ENCODE measurements at places on chromosomes 12 and 14.

- DNase-seq = no peak
Observed at GRCh38 chr14:58950555-58950954, 237.9 kb upstream of the DAAM1 start.

DNA sequence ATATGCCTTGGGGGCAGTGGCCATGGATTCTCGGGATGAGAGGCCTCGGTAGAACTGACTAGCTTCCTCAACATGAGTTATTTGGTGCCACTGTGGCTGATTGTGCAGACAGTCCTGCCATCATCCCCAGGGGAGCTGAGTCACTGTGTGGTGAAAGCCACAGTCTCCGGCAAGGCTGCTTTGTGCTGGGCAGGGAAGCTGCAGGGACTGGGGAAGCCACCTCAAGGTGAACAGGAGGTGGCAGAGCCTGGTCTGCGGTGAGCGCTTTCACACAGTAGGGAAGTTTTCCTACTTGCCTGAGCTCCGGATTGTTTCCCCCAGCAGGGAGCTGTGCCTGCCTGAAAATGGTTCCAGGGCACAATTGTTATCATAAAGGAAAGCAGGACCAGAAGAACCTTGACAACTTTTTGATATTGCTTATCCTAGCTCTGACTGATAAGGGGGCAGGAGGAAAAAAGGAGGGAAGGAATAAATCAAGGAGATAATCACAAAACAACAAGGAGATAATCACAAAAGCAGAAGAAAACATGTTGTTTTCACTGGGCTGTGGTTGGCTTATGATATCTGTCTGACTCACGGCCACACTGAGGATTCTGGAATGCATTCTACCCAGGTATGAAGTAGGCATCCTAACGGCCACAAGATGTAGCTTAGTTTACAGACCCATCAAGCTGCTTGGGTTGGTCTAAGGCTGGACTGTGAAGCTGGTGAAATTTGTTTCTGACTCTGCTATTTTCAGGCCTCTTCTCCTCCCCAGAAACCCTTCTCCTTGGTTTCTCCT, 32.2 kb upstream of the GNG2 start:
- no peak for DNase-seq

- no peak for DNase-seq
Observed at GRCh38 chr12:69608114-69608513, 2.6 kb downstream of the LRRC10 start.

GRCh38 chr12:118036672-118037411, 20.3 kb downstream of the RFC5 start:
- DNase-seq = no peak

DNA sequence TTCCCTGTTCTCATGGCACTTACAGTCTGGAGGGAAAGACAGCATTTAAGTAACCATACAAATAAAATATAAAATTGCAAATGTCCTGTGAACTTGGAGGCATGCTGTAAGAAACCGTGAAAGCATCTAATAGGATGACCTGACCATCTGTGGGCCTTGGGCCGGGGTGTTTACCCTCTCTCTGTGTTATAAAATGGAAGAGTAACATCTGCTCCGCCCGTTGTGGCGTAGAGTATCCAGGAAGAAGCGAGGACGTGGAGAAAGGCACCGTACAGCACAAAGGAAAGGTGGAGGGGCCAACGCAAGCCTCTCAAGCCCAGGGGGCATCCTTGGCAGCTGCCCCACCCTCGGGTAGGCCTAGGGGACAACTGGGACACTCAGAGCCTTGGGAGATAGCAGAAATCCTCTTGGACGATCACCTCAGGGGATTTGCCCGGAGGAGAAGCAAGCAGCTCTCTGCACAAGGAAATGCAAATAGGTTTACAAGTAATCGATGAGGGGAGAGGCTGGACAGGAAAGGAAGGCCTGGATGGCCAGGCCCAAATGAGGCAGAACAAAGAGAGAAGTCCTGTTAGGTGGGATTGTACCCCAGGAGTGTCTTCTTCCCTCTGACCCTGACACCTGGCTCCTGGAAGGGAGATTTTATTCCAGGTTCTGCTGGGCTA, 26.2 kb downstream of the VSX2 start:
- no peak for DNase-seq

DNA sequence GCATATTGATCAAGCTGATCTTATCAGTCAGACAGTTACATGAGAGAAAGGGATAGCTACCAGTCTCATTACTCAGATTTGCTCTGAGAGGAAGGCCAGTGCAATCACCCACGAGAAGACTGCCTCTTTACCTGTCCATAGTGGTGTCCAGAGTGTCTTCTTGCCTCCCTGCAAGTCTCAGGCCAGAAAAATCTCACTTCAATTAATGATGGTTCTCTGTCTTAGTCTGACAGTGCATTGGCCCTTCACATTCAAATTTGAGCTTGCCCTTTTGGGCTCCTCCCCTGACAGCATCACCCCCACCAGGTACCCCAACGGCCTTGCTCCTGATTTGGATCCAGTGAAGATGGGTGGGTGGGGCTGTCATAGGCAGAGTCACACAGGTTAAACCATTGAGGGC, at the start of gene AICDA:
AICDA (minus strand) TSS at position 231 of the 400 bp plus-strand sequence; CDS start at position 139, 92 bp downstream.
- DNase-seq = no peak

- no peak for DNase-seq
Observed at GRCh38 chr12:92810370-92810769, 107.6 kb downstream of the PLEKHG7 start.

- DNase-seq = no peak
Observed at GRCh38 chr12:98388126-98388525, 127.3 kb upstream of the TMPO start.

GRCh38 chr12:120121766-120122293, 5.3 kb upstream of the RAB35 start:
- no peak for DNase-seq

DNA sequence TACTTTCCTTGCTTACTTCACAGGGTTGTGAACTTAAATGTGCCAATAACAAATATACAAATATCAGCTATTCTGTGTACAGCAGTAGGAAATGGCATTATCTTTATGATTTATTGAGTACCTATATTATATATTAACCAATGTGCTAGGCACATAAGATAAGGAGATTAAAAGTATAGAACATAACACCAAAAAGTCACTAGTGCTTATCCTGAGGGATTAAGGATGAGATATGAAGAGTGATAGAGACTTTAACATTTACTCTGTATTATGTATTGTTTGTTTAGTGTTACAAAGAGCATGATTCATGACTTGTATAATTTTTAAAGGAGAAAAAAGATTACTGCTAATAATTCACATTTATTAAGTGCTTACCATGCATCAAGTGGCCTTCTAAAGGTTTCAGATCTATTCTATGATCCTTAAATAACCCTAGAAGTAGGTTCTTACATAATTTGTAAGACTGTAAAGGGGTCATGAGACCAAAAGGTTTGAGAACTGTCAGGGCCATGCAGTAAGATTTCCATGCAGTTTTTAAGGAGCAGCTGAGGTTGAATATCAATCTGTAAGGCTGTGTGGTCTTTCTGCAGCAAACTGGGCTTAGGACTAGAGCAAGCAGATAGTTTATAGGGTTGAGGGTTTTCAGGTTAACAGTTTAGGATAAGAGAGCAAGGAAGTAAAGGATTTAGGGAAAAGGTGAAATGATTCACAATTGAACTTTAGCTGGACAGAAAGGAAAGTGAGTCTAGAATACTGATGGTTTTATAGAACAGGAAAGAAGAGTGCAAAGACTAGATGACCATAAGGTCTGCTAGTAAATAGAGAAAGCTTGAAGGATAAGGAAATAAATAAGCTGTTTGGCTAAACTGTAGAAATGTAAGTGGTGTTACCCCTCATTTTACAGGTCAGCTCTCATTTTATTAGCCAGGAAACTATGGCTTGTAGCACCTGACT, 7.0 kb downstream of the PYROXD1 start:
- no peak for DNase-seq

- no peak for DNase-seq
Observed at GRCh38 chr14:32825058-32825457, 113.6 kb upstream of the NPAS3 start.

DNA sequence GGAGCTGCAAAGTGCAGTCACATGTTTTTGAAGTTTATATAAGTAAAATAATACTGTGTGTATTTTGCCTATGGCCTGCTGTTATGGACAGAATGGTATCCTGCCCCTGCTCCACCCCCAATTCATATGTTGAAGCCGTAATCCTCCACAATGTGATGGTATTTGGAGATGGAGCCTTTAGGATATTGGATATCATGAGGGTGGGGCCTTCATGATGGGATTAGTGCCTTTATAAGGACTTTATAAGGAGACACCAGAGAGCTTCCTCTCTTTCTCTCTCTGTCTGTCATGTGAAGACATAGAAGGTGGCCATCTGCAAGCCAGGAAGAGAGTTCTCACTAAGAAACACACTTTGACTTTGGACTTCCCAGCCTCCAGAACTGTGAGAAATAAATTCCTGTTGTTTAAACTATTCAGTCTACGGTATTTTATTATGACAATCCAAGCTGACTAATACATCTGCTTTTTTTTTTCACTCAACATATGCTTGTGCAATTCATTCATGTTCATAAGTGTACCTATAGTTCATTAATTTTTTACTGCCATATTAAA, 3.1 kb upstream of the CHPT1 start:
- no peak for DNase-seq

DNA sequence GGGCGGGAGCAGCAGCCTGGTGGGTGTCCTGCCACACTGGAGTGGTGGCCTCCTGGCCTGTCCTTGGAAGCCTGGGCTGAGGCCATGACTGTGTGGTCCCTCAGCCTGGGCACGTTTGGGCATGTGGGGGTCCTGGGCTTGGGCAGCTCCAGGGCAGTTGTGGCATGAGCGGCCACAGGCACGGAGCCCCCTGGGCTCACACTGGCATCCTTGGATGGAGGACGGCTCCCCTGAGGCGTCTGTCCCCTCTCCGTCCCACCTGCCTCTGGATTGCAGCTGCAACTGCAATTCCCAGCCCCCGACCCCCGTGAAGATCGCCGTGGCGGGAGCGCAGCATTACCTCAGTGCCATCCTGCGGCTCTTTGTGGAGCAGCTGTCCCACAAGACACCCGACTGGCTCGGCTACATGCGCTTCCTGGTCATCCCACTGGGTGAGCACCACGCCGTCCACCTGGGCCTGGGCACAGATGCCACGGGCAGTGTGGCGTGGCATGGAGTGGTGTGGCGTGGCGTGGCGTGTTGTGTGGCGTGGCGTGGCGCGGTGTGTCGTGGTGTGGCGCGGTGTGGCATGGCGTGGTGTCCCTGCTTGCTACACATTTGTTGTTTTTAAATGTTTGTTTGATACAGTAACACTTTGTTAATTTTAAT, 15.1 kb upstream of the TEX22 start:
- DNase-seq = no peak

GRCh38 chr14:77024171-77024691, 4.3 kb downstream of the IRF2BPL start:
- no peak for DNase-seq

- DNase-seq = no peak
Observed at GRCh38 chr12:53267306-53267998, 647 bp upstream of the ESPL1 start.

- no peak for DNase-seq
Observed at GRCh38 chr14:95741038-95741490, 27.1 kb upstream of the TCL1A start.

- no peak for DNase-seq
Observed at GRCh38 chr12:110688446-110689280, at the start of gene HVCN1. Gene HVCN1 (minus strand): TSS chr12:110689115. CDS start chr12:110683245, 5,870 bp downstream.

- no peak for DNase-seq
Observed at GRCh38 chr12:21800011-21800410, 25.5 kb upstream of the KCNJ8 start.

DNA sequence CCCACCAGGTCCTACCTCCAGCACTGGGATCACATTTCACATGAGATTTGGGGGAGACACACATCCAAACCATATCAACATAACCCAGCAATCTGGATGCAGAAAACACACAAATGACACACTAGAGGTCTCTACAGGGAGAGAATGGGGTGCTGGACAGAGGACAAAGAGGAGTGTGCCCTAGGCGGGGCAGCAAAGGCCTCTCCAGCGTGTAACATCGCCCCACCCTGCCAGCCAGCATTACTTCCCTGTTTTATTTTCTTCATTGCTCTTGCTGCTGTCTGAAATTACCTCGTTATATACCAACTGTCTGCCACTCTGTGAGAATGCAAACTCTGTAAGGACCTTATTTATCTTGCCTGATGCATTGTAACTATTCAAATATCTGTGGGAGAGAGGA, 61.1 kb downstream of the RIMBP2 start:
- DNase-seq = no peak

DNA sequence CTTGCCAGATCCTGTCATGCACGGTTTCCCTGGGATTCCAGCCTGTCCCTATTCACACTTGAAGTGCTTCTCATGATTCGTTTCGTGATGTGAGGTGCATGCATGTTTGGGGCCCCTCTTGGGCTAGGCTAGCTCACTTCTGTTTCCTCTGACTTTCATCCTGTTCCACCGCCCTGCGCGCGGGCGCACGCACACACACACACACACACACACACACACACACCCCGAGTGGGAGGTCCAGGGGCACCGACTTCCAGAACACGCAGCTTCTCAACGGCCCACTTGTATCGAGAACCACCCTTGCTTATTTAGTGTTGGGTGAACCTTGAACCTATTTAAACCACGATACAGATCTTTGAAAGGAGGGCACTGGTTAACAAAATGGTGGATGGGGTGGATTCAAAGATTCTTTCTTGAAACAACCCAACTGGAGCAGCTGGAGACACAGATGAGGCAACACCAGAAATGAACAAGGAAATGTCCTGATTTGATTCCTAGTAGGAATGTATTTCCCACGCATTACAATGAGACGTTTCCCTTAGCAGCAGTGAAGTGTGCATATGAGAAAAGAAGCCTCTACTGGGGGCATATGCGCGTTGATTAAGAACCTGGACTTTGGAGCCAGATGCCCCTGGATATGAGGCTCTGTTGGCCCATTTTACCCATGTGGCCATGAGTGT, 16.3 kb downstream of the ELK3 start:
- DNase-seq = no peak

DNA sequence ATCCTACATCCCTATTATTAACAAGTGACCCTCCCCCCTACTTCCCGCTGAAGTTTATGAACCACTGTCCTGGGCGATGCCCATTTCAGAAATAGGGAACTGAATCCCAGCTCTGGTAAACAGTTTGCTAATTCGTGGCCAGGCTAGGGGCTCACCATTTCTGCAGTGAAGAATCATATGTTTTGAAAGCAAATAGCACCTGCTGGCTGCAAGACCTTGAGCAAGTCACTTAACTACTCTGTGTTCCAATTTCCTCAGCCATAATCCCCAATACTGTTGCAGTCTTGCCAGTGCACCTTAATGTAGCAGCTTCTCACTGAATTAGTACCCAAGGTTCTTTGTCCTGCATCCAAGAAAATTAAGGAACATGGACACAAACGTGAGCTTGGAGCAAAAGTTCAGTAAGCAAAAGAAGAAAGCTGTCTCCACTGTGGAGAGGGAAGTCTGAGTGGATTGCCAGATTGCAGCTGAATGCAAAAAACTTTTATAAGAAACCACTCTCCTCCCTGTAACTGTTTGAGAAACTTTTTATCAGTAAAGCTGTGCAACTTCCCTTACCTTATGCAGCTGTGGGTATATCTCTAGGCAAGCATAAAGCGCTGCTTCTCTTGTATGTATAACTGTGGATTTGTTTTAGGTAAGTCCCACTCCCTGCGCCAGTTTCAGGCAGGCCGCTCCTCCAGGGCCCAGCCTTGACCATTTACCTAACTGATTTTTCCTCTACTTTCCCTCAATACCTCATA, 824 bp downstream of the OAS1 start:
- no peak for DNase-seq
